ENCODE measurements at places on chromosomes 5 and 9.

GRCh38 chr9:113608082-113608685, 144.7 kb downstream of the RGS3 start:
- no peak for DNase-seq

DNA sequence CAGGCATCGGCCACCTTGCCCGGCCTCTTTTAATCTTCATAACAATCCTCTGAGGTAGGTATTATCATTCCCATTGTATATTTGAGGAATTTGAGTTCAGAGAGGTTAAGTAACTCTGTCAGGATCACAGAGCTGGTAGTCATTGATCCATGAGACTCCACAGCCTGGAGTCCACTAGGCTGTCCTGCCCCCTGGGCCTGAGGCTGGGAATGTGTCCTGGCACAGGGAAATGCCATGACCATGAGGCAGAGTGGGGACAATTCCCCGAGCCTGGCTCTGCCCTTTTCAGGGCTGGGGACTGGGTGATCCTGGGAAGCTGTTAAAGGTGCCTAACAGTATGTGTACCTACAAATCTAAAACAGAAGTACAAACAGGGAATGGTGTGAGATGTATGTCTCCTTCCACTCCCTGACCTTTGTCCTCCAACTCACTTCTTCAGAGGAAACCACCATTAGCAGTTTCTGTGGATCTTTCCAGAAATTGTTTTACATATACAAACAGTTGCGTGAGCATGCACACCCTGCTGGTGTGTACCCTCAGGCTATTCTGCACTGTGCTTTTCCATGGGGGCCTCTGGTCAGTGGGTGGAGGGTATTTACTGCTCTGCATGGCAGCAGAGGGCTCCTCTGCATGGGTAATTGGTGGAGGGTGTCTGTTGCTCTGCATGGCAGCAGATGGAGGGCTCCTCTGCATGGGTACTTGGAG, 53.8 kb downstream of the NDST1 start:
- no peak for DNase-seq

DNA sequence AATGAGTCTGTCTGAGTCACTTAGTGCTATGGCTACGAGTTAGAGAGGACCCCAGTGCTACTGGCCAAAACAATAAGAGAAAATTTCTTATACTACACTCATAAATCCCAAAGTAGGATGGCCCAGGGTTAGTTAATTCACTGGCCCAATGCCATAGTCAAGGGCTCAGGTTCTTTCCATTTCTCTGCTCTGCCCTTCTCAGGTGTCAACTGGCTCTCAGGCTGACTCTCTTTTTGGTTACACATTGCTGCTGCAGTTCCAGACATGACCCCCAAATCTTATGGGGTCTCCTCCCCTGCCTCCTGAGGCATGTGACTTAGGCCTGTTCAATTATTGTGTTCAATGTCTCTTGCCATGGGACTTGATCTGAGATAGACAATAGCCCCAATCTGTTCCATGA, 70.4 kb downstream of the ARHGEF37 start:
- no peak for DNase-seq

GRCh38 chr5:139468421-139468931, 2.3 kb upstream of the SMIM33 start:
- no peak for DNase-seq

GRCh38 chr5:115461506-115462290, 82.9 kb downstream of the FEM1C start:
- DNase-seq: no peak

Data from GM12878 (cell line).